ENCODE measurements at places on chromosomes 4 and X.

- no peak for DNase-seq
Observed at GRCh38 chr4:2260344-2261109, 1.4 kb downstream of the MXD4 start.

DNA sequence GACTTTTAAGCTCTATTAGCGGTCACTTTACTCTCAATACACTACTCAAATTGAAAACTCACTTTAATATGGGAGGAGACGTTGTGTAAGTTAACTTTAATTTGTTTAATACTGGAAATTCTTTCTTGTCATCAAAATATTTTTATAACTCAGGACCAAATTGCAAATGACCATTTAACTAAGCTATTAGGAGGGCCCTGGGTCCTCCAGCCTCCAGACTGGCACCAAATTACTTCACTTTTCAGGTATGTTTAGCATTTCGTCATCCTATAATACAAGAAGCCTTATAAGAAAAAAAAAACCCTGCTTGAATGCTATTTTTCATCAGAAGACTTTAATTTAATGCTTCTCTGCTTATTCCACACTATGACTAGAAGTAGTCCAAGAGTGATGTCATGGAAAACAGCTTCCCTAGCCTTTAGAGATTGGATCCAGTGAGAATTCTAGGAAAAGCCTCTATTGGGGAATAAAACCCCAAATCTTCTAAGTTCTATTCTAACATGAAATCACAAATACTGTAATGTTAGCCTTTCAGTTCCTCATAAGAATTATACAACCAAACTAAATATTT lies 6.6 kb downstream of the KLHL15 start:
- DNase-seq, result no peak

- no peak for DNase-seq
Observed at GRCh38 chr4:83993774-83994173, 457.9 kb downstream of the GPAT3 start.

DNA sequence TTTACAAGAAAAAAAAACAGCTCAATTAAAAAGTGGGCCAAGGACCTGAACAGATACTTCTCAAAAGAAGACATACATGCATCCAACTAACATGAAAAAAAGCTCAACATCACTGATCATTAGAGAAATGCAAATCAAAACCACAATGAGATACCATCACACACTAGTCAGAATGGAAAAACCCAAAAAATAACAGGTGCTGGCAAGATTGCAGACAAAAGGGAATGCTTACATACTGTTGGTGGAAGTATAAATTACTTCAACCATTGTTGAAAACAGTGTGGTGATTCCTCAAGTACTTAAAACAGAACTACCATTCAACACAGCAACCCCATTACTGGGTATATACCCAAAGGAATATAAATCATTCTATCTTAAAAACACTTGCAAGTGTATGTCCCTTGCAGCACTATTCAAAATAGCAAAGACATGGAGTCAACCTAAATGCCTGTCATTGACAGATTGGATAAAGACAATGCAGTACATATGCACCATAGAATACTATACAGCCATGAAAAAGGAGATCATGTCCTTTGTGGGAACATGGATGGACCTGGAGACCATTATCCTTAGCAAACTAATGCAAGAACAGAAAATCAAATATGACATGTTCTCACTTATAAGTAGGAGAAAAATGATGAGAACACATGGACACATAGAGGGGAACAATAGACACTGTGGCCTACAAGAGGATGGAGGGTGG lies 97.6 kb downstream of the RAB28 start:
- no peak for DNase-seq

DNA sequence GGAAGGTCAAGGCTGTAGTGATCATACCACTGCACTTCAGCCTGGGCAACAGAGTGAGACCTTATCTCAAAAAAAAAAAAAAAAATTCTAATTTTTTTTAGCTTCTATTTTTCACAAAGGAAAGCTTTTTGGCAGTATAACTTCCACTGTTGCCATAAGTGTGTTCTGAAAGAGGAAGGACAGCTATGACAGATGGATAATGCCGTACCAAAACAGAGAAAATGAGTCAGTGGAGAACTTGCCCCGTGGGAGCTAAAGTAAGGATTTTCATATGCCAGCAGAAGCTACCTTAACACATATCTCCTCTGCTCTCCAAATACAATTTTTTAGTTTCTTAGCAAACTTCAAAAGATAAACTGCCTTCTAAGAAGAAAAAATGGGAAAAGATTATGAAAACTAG lies 43.7 kb downstream of the RPS3A start:
- no peak for DNase-seq

DNA sequence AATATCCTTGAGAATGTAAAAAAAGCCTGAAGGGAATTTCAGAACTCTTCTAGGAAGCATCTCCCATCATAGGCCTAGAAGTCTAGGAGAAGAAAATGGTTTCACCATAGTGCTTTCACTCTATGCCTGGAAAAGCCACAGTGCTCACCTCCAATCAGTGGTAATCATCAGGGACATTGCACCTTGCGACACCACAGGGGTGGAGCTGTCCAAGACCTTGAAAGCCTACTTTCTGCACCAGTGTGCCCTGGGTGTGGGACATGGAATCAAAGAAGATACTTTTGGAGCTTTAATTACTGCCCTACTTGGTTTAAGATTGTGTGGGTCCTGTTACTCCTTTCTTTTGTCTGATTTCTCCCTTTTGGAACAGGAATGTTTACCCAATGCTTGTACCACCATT lies 146.8 kb upstream of the NDST4 start:
- DNase-seq, result no peak

- DNase-seq, result peak; percentile 8
Observed at GRCh38 chrX:14496674-14497073, 32.7 kb upstream of the GLRA2 start.
